Activated T-helper 1 cell treated with Interleukin-2 at 50 U/mL for 16 hours (primary cell): ENCODE measurements at places on chromosomes 4 and X.

DNA sequence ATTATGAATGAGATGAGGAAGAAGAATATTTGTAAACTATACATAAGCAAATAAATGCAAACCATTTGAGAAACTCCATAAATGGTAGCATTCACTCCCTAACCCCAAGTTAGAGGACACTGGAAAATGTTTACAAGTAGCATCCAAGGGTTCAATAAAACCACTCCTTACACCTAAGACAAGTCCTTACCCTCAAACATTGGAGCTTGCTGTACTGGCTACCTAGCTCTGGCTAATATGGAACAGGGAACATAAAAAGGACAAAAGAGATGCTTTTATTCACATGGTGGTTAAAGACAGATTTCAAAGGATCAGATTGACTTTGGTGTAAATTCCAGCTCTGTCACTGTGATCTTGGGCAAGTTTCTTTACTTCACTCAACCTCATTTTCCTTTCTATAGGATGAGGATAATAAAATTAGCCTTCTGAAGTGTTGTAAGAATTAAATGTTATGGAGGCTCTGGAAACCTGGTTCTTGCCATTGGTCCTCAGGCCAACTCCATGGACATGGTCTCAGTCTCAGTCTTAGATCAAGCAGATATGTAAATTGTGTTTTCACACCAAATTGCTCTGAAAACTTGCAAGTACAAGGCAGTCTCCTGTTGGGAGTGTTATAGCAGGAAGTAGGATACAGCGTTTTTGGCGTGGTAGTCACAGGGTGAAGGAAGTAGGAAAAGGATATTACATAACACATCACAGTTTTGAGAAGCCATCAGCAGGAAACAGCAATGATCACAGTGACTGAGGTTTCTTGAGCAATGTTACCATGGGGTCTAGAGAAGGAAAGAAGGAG, 3.3 kb downstream of the CXCL1 start:
- DNase-seq, result no peak

DNA sequence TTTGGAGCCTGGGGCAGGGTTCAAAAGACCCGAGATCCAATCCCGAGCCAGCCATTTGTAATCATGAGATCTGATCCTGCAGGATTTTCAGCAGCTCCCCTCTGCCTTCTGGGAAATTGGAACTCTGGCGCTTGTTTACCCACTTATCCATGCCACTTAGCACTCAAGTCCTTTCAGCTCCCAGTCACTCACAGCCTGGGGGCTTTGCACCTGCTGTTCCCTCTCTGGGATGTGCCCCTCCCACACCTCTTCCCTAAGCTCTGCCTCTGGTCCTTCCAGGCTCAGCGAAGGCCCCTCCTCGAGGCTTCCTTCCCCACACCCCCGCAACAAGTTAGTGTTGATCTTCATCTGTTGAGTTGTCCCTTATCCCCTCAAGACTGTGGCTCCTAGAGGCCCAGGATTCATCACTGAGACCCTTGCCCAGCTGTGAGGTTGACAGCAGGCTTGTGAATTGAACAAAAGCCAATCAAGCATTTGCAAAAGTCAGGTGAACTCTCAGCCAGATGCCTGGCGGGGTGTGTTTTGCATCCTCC, 99.1 kb upstream of the AFAP1 start:
- no peak for DNase-seq

- no peak for DNase-seq
Measured at GRCh38 chr4:72451349-72451748, 117.7 kb downstream of the ADAMTS3 start.

DNA sequence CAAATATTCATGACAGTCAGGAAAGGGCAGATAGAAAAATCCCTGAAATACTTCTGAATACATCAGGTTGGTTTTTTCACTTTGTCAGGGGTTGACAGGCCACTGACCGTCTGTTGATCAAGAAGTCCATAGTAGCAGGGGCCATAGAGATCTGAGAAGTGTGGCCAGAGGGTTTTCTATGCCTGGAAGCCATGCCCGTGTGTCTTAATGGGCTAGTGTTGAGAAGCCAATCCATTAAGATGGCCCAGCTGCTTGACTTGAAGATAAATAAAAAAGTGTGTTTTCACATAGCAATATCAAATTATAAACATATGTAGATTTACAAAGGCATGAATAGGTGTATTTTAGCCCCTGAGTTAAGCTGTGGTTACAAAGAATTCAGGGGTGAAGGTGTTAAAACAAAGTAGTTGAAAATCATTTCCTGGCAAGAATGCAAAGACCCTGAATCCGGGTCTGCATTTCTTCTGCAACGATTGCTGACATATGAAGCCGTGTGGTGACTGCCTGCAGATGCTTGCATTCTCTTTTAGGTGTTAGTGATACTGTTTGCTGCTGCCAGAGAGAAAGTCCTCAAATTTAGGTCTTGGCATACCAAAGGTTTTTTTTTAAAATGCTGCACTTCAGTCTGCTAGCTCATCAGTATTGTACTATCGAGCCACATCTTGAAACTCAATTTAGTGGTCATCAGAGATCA, 9.3 kb upstream of the LIMCH1 start:
- no peak for DNase-seq

GRCh38 chr4:175271010-175271630, 353.0 kb downstream of the ADAM29 start:
- no peak for DNase-seq

- no peak for DNase-seq
Measured at GRCh38 chr4:55089916-55090315, 35.5 kb downstream of the KDR start.

- no peak for DNase-seq
Measured at GRCh38 chrX:41785685-41786084, 61.7 kb downstream of the GPR82 start.

DNA sequence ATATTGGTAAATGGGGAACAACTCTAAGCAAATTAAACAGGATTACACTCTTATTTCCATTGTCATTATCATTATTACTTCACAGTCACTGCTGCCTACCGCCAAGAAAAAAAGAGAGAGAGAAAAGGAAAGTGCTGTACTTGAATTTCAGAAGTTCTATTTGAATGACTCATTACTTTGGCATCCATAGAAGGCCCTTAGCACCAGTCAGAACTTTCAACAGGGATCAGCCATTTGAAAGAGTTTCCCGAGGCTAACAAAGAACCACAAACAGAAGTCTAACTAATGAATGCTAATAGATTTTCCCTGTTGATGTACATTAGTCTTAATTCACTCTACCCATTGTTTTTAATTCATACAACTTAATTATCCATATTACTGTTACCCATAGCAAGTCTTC, 116.3 kb downstream of the SHROOM4 start:
- DNase-seq, result no peak

DNA sequence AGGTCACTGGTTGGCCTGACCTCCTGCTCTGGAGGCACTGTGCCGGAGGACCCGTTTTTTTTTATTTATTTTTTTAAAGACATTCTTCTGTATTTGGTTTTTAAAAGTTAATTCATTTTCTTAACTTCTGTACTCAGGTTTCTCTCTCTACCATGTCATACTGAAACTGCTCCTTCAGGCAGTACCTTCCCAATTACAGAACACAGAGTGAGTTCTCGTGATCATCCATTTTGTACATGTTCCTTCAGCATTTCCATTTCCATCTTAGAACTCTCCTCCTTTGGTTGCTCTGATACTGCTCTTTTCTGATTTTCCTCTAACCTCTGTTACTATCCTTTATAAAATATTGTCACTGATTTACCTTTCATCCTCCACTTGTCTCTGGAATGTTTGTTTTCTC, 17.9 kb downstream of the UBE2K start:
- no peak for DNase-seq

DNA sequence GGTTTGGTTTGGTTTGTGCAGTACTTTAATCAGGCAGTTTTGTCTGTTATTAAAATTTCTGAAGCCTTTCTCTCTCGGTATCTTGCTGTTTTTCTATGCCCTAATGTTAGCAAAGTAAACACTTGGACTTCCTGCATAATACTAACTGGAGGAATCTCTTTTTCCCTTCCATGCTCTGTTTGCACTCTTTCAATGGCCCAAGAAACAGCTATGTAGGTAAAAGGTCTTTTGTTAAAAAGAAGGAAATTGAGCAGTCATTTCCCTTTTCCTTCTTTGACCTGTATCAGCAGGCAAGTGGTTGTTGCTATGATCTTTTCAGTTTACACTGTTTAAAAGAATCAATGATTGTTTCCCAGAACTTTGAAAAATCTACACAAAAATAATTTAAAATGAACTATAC, 82.7 kb downstream of the CCSER1 start:
- no peak for DNase-seq

DNA sequence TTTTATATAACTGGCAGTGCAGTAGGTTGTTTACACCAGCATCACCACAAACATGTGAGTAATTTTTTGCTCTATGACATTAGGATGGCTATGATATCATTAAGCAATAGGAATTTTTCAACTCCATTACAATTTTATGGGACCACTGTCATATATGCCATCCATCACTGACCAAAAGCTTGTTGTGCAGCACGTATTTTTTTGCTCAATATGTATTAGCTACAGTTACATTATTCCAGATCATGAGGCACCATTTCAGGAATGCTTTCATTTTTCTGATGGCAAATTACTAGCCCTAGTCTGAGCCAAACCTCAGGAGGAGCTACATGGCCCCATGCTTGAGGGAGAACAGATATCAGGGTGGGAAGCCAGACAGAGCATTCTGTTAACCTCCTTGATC, 56.8 kb upstream of the DCLK2 start:
- no peak for DNase-seq

- no peak for DNase-seq
Measured at GRCh38 chrX:13050151-13050550, 5.7 kb upstream of the FAM9C start.

GRCh38 chr4:8010618-8011017, 71.0 kb upstream of the AFAP1 start:
- no peak for DNase-seq

GRCh38 chr4:181018472-181018871, 1224.7 kb upstream of the TENM3 start:
- no peak for DNase-seq

GRCh38 chrX:29478336-29479069, 736.9 kb upstream of the MAGEB2 start:
- DNase-seq, result no peak

- DNase-seq, result no peak
Measured at GRCh38 chr4:140952717-140953116, 180.6 kb downstream of the RNF150 start.

GRCh38 chr4:107991945-107992630, 2.4 kb downstream of the HADH start:
- DNase-seq, result no peak

- DNase-seq, result no peak
Measured at GRCh38 chrX:1610166-1610565, 4.7 kb upstream of the ASMT start.

DNA sequence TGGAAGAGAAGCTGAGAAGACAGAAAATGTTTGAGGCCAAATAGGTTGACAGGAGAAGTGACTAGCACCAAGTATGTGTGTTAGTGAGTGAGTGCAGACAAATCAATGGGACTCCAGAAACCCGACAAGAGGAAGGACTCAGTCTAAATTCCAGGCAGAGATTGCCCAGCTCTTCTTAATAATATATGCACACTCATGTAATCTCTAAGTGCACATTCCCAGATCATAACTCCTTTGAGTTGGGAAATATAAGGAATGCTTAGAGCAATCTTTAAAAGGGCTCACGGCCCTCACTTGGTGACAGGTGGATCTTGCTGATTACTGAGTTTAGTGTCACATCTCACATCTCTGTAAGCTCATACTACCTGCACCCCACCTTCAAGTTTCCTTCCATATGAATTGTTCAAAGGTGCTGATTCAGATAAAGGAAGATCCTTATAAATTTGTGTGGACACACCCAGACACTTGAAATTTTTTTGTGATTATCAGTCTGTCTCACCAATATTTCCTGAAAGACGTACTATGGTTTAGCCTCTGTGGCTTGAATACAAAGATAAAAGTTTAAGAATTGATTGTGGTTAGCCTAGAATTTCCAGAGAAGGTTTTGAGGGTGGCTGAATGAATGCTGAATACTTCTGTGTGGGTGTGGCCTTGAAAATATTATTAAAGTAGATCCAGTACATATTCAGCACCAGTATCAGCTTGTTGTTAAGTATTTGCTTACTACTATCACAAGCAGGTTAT, 205.1 kb upstream of the UGT8 start:
- DNase-seq, result no peak

DNA sequence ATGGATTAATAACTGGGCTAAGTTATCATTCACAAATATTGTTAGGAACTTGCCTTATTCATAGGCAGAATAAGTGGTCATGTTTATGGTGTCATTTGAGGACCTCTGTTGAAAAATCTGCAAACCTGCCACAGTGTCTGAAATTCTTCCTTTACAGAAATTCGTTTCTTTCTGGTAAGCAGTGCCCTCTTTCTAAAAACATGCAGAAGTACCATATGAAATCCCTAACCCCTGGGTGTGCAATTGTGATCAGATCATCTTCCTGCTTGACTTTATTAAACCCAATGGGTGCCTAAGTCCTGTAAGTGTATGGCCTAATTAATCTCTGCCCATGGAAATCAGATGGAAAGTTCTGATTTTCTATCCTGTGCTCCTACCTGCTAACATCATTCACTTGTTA, 4.4 kb upstream of the HTATSF1 start:
- DNase-seq, result no peak

DNA sequence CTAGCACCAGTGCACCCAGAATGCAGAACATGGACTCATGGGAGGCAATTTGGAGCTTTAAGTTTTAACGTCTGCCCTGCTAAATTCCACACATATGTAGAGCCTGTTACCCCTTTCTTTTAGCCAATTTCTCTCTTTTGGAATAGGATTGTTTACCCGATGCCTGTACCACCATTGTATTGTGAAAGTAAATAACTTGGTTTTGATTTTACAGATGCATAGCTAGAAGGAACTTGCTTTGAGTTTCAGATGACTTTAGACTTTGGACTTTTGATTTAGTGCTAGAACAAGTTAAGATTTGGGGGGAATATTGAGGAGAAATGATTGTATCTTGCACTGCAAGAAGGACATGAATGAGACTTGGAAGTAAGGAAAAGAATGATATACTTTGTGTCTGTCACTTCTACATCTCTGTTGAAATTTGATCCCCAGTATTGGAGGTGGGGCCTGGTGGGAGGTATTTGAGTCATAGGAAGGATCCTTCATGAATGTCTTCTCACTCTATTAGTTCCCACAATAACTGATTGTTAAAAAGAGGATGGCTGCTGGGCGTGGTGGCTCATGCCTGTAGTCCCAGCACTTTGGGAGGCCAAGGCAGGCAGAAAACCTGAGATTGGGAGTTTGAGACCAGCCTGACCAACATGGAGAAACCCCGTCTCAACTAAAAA, 794.8 kb upstream of the LCORL start:
- no peak for DNase-seq

GRCh38 chrX:53190363-53190960, 34.5 kb downstream of the KDM5C start:
- no peak for DNase-seq

- DNase-seq, result no peak
Measured at GRCh38 chr4:183959319-183960045, 54.4 kb downstream of the STOX2 start.
